Eye (tissue), 1 donor: ENCODE measurements at places on chromosomes 6 and 20.

- peak; percentile 85 for DNase-seq
Measured at GRCh38 chr6:106223300-106223930, 102.1 kb downstream of the ATG5 start.

DNA sequence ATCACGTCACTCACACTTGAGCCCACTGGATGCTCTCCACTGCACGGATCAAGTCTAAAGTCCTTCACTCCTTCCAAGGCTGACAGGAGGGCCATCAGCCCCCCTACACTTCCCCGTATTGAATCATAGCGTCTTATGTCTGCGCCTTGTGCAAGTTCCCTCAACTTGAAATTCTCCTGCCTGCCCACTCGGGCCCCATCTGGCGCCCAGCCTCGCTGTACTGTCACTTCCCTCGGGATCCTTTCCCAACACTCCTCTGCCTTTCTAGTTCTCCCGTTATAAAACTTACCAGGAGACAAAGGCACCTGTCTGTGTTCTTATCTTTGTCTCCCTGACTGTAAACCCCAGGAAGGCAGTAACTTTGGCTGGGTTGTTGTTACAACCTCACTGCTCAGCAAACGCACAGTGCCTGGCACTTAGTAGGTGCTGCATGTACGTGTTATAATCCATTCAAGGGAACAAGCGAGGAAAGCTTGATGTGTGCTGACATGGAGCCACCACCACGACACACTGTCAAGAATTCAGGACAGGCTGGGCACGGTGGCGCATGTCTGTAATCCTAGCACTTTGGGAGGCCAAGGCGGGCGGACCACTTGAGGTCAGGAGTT, 33.8 kb upstream of the ZFAND3 start:
- peak; percentile 18 for DNase-seq

GRCh38 chr6:124990988-124991387, 28.8 kb downstream of the RNF217 start:
- no peak for DNase-seq

DNA sequence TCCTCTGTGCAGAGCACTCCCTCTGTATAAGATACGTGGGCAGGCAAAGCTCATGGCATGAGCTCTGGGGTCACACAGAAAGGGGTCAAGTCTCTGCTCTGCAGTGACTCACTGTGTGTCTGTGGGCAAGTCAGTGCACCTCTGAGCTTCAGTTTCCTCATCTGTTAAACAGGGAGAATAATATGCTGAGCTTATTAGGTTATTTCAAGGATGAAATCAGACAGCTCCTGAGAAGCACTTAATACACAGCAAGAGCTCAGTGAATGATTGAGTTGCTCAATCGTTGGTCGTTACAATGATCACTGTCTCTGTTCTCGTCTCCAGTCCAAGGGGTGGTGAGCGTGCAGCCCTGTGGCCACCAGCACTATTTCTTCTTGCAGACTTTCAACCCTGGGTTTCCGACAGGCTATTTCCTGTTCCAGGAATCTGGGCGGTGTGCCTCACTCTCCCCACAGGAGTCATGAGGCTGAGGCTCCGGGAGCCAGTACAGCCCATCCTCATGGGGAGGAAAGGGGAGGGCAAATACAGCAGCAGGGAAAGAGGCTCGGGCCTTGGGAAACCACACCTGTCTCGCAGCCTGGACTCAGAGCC, 28.9 kb downstream of the KIAA1755 start:
- no peak for DNase-seq

DNA sequence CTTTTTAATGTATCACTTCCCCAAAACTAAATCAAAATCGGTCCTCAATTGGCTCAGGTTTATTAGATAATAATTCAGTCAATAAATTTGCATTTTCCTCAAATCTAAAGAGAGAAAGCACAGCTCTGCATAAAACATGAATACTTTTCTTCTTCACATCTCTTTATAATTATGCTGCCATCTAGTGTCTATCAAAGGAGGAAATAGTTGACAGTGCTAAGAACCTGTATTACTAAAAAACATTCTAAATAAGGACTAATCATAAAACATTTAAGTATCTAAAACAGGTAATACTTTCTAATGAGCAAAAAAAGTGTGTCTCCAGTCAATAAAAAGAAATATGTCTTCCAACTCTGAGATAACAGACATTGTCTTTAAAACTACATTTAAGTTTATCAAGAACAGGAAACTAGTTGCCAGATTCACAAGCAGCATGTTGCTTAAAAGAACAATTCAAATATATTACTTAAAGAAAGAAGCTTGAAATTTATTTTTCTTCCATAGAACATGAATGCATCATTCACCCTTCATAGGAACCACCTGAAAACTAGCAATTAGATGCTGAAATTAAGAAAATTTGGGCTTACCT, 56.5 kb upstream of the DST start:
- DNase-seq = peak; percentile 34

- no peak for DNase-seq
Measured at GRCh38 chr20:31653561-31653960, 15.8 kb downstream of the COX4I2 start.

- peak; percentile 29 for DNase-seq
Measured at GRCh38 chr20:8304124-8304816, 172.2 kb downstream of the PLCB1 start.

DNA sequence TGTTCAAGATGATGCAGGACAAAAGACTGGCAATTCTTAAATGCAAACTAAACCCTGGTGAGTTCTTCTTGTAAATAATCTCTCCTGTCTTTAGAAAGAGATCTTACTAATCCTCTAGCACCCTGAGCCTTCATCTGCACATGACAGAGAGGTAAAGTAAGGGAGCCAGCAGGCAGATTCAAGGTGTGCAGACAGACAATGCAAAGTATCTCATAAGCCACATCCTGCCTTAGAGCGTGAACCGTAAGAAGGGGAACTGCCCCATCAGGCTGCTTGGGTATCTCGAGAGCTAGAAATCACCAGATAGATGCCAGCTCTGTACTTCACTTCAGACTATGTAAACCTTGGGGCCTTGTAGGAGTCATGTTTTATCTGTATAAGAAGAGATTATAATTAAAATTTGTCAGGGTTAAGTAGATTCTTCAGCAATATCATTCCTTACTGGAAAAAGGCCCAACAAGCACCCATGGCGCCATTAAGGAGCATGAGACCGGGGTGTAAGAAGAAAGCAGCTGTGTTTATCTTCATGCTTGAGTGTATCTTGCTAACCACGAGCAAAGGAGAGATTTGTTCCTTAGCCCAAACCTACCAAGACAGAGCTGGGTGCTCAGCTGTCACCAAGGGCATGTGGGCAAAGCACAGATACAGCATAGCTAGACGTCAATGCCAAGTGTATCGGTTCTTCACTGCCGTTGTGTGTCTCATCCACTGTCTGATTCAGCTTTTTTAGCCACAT, 24.4 kb downstream of the CNR1 start:
- DNase-seq = no peak
